ENCODE measurements at places on chromosomes 3 and 15.

DNA sequence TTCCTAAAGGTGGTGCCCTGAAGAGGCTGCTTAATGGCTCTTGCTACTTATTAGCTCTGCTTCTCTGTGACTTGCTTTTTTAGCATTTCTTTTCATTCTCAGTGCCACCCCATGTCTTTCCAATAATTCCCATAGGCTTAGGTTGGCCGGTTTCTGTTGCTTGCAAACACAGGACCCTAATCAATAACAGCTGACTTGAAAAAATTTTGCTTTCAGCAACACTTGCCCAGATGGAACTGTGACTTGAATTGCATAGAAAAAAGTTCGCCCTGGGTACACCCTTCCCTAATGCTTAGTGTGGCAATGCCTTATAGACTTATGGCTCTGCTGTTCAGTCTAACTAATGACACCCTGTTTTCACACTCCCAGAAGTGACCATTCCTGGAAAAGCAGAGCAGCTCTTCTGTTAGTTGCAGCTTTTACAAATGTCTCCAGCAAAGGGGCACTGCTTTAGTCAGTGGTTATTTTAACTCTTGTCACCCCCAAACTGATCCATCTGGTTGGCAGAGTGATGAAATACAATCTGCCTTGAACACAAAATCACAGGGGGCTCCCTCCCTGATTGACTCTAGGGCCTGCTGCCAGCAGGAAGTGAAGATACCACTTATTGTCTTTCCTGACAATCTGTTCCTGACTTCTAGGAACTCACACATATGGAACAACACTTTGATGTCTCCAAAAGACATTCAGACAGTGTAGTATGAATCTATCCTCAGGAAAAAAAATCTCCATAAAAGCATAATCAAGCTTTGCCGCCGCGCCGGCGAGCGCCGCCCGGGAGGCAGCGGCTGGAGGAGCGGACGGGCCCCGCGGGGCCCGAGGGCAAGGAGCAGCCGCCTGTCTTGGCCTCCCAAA is 9.7 kb upstream of the SLMAP start:
- DNase-seq = no peak

- DNase-seq = peak; percentile 91
Measured at GRCh38 chr3:136343873-136344555, 93.9 kb downstream of the PCCB start.

DNA sequence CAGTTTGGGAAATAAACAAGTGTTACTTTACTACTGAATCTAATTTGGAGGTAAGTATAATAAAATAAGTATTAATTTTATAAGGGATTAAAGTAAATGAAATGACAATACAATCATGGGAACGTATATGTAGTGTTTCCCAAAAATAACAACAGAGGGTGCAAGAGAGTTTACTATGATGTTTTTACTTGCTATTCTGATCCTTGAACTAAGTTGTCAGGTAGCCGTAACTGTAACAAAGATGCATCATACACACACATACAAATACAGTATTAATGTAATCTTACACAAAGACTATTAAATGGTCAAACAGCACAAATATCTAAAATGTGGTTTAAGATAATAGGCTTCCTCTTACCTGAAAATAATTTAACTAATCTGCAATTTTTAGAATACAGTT is 311.4 kb downstream of the TBC1D5 start:
- DNase-seq = peak; percentile 72

DNA sequence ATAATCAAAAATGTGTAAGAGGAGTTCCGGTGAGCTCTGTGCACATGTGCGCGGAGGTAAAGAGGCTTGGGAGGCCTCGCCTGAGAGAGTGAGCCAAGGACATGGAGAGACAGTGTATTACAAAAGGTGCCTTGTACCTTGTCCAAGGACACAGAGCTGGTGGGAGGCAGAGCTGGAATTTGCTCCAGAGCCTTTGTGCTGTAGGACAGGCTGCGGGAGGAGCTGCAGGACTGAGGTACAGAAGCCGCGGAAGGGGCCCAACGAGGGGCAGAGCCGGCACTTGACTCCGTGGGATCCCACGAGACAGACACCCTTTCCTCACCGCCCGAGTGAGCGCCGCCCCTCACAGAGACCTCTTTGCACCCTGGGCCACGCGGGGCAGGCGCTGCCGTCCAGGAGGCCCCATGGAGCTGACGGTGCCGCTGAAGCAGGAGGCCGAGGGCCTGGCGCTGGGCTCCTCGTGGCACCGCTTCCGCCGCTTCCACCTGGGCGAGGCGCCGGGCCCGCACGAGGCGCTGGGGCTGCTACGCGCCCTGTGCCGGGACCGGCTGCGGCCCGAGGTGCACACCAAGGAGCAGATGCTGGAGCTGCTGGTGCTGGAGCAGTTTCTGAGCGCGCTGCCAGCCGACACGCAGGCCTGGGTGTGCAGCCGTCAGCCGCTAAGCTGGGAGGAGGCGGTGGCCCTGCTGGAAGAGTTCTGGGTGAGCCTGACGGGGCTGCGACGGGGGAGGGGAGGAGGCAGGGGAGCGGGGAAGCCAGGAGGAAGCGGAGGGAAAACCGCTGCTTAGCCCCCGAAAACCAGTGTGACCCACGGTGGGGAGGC is 68.7 kb downstream of the SLTM start:
- DNase-seq = peak; percentile 33

- peak; percentile 57 for DNase-seq
Measured at GRCh38 chr3:182837855-182838454, 44.7 kb downstream of the ATP11B start.

DNA sequence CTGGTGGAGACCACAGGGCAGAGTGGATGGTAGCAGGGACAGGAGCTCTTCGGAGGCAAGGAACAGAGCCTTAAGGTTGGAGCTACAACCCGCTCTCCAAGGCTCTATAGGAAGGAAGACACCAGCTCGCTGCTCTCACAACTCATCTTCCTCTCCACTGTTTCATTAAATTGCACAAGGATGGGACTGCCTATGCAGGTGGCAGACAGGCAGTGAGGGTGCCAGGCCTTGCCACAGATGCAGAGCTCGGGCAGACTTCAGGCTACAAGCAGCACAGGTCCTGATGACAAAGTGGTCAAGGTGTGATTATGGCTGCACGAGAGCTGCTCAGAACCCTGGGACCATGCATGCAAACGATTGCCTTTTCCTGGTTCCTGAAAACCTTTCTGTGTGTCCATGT is 144.6 kb downstream of the FOXP1 start:
- no peak for DNase-seq

DNA sequence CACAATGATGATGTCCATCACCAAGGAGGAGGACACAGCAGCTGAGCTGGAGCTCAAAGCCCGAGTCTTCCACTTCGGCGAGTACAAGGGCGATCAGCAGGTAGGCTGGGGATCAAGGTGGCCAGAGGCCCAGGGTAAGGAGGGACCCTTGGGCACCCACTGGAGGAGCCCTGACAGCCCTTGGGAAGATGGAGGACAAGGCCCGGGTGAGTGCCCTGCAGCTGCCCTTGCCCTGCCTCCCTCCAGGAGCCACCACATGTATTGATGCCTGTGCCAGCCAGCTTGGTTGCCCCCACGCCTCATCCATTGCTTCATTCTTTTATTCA is 38.4 kb downstream of the CFAP100 start:
- no peak for DNase-seq

DNA sequence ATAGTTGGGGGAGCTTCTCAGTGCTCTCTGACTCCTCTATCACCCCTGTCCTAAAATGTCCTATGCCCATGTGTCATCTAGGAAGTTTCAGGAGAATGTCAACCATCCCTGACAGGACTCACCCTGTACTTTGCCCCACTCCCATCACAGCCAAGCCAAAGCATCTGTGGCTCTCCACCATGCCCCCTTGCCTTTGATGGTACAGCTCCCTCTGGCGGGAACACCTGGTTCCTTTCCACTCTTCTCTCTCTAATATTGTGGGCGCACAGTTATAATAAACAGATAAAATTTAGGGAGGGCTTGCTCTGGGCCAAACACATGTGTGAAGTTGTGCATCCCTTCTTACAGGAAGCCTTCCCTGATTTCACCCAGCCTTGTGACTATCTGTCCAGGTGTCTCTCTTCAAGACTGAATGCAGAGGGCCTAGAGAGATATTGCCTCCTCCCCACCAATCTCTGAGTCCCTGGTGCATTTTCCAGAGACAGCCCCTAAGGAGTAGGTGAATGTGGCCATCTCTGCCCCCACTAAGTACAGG is 62.8 kb downstream of the ISG20 start:
- DNase-seq = peak; percentile 11

DNA sequence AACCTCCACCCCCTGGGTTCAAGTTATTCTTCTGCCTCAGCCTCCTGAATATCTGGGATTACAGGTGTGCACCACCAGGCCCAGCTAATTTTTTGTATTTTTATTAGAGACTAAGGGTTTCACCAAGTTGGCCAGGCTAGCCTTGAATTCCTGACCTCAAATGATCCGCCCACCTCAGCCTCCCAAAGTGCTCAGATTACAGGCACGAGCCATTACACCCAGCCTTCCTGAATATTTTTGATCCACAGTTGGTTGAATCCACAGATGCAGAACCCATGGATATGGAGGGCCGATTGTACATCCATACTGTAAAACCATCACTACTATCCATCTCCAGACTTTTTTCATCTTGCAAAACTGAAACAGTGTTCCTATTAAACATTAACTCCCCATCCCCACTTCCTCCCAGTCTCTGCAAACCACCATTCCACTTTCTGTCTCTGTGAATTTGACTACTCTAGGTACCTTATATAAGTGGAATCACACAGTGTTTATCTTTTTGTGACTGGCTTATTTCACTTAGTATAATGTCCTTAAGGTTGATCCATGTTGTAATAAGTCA is 8.2 kb upstream of the TMEM62 start:
- DNase-seq = no peak

DNA sequence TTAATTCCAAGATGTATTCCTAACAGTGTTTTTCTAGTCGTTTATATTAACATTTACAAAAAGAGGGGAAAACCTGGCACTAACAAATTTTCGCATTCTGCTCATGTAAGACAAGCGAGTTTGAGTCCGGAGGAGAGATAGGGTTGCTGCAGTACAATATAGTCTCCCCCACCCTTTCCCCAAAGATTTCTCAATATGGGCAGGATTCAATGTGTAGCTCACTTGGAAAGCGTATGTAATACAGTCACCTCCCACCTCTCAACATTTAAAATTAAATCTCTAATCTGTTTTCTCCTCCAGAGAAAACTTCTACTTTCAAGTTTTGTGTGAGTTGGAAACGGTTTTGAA is 57.9 kb downstream of the CMSS1 start:
- peak; percentile 88 for DNase-seq

GRCh38 chr15:55133972-55134371 is 62.8 kb downstream of the RSL24D1 start:
- no peak for DNase-seq

DNA sequence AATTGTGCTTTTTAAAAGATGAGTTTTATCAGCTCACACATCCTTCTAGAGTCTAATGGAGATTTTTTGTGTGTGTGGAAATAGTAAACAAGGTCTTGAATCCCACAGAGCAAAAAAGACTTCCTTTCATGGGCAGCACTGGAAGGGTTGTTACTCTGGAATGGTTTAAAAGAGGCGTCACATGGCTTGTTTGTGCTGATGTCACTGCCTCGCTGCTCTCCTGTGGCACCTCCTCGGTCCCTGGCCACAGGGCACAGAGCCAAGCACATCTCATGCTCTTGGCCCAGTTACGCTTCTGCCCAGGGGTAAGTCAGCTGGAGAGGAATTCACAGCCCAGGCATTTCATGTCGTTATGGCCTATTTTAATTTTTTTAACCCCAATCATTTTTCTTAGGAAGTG is 53.2 kb downstream of the PGPEP1L start:
- DNase-seq = peak; percentile 36

DNA sequence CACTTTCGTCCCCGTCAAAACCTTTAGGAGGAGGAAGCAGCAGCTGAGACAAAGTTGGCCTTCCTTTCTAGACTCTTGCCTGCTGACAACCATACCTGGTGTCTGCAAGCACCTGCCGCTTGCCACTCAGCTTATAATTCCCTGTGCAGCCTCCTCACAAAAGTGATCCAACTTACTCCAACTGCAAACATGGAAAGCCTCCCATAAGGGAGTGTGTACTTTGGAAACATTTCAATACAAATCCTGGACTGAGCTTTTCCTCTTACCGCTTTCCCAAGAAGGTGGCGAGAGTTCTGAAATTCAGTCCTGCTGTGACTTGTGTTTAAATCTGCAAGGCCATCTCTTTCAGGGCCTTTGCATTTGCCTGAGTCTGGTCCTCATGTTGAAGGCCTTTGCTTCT is 86.8 kb downstream of the LARS2 start:
- DNase-seq = no peak

DNA sequence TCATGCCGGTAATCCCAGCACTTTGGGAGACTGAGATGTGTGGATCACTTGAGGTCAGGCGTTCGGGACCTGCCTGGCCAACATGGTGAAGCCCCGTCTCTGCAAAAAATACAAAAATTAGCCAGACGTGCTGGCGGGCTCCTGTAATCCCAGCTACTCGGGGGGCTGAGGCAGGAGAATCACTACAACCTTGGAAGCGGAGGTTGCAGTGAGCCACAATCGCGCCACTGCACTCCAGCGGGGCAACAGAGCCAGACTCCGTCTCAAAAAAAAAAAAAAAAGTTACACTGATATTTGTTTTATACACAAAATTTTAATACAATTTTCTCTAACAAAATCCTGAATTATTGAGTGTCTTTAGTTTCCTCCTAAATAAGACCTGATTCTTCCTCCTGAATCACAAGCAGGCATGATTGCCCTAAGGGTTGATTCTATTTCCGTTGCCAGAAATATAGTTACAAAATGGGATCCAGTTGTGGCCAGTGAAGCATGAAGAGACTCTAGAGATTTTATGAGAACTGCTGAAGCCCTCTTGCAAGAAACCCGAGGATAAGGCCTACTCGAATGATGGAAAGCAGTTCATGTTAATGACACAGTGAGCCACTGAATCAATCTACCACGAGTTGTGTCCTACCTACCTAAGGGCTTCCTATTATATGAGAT is 9.6 kb upstream of the SMARCC1 start:
- DNase-seq = no peak

DNA sequence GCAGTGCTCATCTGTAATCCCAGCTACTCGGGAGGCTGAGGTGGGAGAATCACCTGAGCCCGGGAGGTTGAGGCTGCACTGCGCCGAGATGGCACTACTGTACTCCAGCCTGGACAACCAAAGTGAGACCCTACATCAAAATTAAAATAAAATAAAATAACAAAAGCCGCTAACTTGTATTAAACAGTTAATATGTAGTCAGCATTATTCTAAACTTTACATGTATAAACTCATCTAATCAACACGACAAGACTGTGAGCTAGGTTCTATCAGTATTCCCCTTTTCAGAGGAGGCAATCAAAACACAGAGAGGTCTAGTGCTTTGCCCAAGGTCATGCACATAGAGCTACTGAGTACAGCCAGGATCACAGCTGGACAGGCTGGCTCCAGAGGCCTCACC is 111.7 kb upstream of the LINGO1 start:
- DNase-seq = no peak

GRCh38 chr15:77181305-77182074 is 110.6 kb upstream of the TSPAN3 start:
- no peak for DNase-seq

Measured in fibroblast of pulmonary artery (primary cell).